ENCODE measurements at places on chromosomes 5 and 9.

DNA sequence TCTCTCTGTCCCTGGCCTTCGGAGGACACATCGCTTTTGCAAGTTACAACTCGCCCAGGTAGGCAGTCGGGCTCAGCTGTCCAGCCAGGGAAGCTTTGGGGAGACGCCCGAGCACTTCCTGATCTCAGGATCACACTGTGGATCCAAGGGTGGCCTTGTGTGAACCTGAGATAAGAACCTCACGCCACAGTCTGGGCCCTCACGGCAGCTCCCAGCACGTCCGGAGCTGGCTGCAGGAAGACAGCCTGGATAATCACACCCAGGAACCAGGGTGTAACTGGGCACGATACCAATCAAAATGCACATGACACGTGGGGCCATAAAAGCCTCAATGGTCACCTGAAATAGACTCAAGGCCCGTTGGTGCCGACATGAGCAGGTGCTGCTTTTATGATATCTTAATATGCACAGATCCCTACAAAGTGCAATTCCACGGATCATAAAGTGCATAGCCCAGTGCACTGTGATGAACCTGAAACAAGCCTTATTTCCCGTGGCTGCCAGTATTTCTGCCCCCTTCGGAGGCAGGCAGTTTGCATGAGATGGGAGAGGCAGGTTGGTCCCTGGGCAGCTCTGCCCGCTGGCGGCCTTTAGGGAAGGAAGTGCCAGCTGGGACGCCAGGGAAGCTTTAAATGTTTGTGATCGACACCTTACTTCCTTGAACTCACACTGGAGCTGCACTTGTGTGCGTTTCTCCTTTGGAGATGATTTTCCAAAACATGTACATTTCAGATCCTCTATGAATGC, 14.5 kb downstream of the SLC6A18 start:
- no peak for DNase-seq

DNA sequence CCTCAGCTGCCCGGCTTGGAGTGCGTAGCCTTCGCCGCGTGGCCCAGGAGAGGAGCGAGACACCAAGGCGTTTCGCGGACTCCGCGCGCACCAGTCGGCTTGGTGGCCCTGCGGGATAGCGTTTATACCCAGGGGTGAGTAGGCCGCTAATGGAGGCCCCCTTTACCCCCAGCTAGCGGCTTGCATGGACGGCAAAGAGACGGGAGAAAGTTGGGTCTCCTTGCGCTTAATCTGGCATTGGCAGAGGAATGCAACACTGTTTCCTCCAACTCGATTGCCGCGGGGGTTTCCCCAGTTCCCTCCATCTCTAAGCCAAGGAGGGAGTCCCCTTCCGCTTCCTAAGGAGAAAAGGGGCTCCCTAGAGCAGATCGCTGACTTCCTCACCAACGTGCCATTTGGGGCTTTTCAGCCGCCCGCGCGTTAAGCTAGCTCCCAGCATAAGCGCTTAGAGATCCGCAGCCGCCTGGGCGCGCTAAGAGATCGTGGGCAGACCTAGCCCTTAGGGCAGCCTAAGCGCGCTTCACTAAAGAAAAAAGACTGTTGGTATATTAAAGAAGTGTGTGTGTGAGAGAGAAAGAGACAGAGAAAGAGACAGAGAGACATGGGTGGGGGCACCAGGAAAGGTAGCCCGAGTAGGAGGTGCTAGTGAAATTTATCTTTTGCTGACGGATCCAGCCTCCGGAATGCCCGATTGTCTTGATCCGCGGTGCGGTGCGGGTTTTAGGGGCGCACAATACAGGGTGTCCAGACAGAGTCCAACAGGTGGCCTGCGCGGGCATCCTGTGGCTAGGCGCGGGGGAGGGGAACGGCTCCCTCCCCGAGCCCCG, 597.9 kb upstream of the SGCD start:
- peak; percentile 24 for DNase-seq

DNA sequence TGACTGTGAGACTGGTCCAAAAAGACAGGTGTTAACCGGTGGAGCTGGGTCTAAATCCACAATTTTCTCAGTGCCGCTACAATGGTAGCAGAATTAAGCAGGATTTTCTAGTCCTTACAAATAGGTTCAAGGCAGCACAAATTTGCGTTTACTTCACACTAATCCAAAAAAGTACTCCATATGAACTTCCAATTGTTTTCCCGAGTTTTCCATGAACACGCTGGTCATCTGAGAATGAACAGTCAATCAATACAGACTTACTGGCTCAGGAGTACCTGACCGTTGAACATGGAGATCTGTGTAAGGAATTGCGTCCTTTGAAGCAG, 709 bp downstream of the SLC35D2 start:
- no peak for DNase-seq

DNA sequence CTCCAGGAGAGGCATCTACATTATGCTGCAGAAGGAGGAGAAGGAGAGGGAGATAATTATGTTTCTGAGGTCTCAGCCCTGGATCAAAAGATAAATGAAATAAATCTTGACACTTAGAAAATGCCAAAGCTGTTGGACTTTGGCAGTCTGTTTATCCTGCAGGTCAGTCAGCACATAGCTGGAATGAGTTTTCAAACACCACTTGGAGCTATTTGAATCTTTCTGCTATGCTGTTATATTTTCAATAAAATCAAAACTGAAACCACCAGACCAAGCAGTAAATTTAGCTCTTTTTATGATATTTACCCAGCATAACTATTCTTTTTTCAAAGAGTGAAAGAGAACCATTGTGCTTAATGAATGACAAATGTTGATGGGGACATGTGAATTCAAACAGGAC, 505.1 kb upstream of the ITGA1 start:
- no peak for DNase-seq

- no peak for DNase-seq
Measured at GRCh38 chr5:141778683-141779082, 96.7 kb upstream of the ARAP3 start.

- DNase-seq, result no peak
Measured at GRCh38 chr5:123223921-123224320, 134.9 kb downstream of the PRDM6 start.

GRCh38 chr5:156594406-156594805, 255.7 kb upstream of the PPP1R2B start:
- DNase-seq, result no peak

- DNase-seq, result no peak
Measured at GRCh38 chr9:105171076-105171475, 73.4 kb upstream of the SLC44A1 start.

- DNase-seq, result no peak
Measured at GRCh38 chr5:149782895-149783586, 52.9 kb downstream of the PPARGC1B start.

DNA sequence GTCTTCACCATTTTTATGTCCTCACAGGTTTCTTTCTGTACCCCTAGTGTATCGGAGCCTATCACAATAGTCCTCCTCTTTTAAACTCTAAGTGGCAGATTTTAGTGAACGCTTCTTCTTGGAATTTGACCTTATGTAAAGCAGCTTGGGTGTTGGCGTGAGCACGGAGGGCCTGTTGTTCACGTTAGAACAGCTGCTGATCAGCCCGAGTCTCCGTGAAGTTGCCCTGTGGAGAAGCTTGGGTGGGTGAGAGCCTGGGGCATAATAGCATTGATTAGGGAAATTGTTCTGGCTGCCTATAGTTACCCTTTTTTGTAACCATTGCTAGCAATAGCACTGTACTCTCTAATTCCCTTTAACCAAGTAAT, 167.0 kb upstream of the OTULINL start:
- DNase-seq, result no peak

DNA sequence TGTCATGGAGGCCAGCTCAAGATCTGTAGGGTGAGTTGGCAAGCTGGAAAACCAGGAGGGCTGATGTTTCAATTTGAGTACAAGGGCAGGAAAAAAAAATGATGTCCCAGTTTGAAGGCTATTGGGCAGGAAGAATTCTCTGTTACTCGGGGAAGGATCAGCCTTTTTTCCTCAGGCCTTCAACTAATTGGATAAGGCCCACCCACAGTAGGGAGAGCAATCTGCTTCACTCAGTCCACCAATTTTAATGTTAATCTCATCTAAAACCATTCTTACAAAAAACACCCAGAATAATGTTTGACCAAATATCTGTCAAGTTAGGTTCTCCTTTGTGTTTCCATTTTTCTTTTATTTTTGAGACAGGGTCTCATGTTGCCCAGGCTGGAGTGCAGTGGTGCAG, 382.4 kb downstream of the ARRDC3 start:
- DNase-seq, result no peak

GRCh38 chr9:12818431-12819000, 43.7 kb downstream of the LURAP1L start:
- DNase-seq, result peak; percentile 35

DNA sequence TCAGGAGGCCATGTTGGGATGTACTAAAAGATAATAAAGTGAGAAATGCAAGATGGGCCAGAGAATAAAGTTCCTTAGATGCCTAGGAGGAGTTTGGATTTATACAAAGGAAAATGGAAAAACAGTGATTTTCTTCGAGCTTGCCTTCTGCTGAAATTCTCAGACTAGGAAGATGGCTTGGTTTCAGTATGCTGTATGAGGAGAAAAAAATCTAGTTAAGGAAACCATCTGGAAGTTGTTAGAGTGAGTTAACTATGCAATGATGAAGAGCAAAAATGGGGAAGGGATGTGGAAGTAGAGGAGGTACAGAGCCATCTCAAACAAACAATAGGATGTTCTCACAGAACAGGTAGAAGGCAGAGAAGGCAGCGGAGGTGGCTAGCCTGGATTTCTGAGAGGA, 162.9 kb upstream of the FTMT start:
- DNase-seq, result no peak

DNA sequence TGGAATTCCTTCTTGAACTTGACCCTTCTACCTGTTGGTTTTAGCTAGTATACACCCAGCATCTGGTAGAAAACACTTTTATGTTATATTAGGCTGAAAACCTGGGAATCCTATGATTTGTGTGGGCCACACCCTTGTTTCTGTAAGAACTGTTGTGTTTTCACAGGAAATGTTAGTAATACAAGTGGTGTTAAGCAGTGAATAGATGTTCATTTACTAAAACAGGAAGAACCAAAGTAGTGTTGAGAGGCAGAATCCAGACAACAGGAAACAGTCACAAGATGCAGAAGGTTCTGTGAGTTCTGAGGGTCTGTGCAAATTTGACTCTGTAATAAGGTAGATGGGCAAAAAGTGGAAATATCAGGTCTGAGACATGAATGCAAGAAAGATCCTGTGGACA, 73.0 kb upstream of the RAI14 start:
- DNase-seq, result no peak

- no peak for DNase-seq
Measured at GRCh38 chr5:43106290-43106638, 14.4 kb upstream of the ZNF131 start.

DNA sequence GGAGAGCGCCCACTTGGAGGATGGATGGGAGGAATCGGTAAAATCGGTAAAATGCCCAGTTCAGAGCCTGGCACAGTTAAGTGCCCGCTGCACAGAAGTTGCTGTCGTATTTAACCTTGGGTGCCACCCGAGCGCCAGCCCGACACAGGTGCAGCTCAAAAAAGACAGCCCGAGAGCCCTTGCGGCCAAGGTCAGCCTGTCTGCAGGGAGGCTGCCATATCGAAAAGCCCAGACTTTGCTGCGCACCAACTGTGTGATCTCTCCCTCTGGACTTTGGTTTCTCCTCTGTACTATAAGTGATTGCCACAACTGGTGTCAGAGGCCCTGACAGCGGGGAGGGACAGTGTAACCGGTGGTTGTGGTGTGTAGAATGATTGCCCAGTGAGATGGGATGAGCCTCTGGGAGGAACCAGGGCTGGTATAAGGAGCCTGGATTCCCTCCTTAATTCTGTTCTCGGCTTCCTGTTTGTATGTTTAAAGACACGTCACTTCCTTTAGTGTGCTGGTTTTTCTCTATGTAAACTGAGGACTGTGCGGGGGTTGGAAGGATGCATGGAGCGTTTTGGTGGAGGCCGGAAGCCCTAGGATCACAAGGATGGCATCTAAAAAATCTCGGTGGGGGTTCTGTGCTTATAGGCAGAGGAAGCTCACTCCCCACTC, 792 bp downstream of the NTMT1 start:
- peak; percentile 41 for DNase-seq

Data from GM04504 (cell line).